Activated naive CD4-positive, alpha-beta T cell treated with anti-CD3 and anti-CD28 coated beads, Interleukin-2, amount 50 U/mL, for 16 hours (primary cell): ENCODE measurements at places on chromosomes 16 and 17.

- DNase-seq, result no peak
Measured at GRCh38 chr16:50323335-50324011, 45.3 kb downstream of the BRD7 start.

DNA sequence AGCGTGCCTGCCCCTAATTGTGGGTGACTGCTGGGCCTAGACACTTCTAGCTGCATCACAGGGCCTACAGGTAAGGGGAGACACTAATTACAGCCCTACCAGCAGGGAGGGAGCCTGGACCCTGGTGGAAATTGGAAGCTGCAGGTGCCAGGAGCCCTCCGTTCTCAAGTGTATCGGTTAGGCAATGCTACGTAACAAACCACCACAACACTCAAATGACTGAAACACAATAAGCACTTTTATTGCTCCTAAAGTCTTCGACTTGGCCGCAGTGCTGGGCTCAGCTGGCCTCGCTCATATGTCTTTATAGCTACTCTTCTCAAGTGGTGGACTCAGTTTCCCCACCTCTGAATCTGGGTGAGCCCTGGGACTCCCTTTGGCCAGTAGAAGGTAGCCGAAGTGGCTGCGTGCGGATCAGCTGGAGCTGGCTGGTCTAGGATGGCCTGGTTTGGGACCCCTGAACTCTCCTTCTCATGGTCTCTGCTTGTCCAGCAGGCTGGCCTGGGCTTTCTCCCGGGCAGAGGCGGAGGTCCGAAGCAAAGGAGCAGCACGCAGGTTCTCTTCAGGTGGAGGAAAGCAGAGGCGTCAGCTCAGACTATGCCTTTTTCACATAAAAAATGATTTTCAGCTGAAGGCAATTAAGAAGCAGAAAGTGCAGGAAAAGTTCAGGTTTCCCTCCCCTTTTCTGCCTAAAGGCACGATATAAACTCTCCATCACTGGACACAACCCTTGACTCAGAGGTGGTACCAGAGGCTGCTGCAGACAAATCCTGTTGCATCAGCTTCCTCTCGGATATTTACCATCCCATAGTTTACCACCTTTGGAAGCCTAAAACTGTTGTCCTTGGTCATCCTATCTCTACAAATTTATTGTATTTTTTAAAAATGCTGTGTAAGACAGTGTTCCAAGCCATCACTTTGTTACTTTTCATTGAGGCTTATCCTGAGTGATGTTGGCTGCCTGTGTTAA is 8.7 kb upstream of the TMEM170A start:
- no peak for DNase-seq

DNA sequence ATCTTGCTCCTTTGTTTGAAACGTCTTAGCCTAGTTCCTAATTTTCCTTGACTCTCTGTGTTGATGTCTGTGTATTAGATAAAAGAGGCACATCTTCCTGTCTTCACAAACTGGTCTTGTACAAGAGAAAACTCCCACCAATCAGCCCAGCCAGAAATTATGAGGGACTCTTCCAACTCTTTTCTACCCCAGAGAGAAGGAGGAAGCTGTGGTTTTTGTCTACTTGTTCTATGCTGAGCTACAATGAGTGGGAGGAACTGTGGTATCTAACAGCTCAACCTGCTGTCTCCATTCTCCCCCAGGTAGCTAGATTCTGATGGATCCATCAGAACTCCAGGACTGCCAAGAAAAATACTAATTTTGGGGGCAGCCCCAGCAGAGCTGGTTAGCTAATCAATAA is 392.5 kb downstream of the HS3ST3B1 start:
- no peak for DNase-seq

GRCh38 chr16:53123747-53124146 is 69.0 kb downstream of the CHD9 start:
- DNase-seq, result no peak

GRCh38 chr17:42311240-42312034 is 23.1 kb downstream of the STAT5A start:
- no peak for DNase-seq

GRCh38 chr16:1781758-1782407 is 488 bp downstream of the SPSB3 start:
- peak; percentile 46 for DNase-seq

GRCh38 chr16:59545721-59546120 is 811.6 kb upstream of the GOT2 start:
- no peak for DNase-seq

DNA sequence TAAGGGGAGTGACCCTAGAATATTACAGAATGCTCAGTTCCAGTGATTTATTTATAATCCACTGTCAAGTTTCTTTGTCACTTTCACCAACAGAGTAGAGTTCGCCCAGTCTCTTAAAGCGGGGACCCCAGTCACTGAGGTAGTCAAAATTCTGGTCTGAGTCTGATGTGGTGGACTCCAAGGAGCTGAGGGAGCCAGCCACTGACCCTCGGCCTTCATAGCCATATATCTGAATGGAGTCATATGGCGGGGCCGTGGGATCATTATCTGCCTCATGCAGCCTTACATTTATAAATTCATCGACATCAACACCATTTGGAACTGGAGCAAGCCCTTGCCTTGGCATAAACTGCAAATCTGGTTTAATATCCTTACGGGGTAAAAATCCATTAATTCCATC is 382.7 kb downstream of the CDH8 start:
- no peak for DNase-seq

DNA sequence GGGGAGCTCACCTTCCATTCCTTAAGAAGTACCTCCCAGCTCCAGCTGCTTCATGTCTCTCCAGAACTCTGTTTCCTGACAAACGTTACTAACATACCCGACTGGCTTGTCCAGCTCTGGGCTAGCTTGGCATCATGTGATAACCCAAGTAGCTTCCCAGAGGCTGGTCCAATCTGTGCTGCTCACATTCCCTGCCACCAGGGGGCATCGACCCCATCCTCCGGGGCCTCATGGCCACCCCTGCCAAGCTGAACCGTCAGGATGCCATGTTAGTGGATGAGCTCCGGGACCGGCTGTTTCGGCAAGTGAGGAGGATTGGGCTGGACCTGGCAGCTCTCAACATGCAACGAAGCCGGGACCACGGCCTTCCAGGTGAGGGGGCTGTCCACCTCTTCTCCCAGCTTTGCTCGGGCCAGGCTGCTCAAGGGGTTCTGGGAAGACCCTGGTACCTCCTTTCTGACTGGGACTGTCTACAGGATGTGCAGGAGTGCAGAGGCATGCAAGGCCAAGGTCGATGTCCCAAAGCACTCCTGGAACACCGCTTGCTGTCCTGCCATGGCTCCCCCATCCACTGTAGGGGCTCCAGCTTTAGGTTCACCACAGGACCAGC is 7.6 kb downstream of the EPX start:
- DNase-seq, result peak; percentile 58

GRCh38 chr17:51015145-51015558 is 105.5 kb downstream of the SPAG9 start:
- no peak for DNase-seq

DNA sequence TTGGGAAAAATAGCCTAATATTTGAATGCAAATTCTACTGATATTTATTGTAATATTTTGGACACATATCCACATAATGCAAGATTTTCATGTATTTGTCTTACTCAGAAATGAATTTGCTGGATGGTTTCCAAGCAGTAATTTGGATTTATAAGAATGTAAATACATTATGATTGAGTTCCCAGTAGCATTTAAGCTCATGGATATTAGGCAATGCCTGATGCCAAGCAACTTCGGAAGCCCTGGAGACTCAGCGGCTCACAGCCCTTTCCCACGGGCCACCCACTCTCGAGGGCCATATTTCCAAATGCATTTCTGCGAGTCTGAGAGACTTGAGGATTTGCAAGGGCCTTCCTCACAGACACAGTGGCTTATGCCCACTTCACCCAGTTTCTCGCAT is 62.1 kb upstream of the MYOCD start:
- DNase-seq, result no peak

- DNase-seq, result no peak
Measured at GRCh38 chr17:42519546-42520491, 16.2 kb upstream of the NAGLU start.

DNA sequence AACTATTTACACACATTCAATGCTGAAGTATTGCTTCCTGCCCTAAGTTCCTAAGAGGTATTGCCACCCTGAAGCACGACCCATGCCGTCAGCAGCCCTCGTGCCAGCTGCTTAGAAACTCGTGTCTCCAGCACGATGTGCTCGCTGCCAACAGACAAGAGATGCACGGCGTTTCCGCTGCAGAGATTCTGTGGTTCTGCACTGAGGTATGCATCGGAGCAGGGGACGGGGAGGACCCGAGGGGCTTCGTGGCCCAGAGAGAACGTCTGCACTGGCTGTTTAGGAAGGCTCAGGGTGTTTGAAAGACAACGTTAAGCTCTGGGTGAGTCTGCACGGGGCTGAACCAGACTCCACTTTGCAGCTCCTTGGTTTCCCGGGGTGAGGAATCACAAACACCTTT is 82.7 kb upstream of the CREBBP start:
- DNase-seq, result no peak

- DNase-seq, result no peak
Measured at GRCh38 chr17:37089956-37090355, 141.2 kb downstream of the AATF start.

- DNase-seq, result no peak
Measured at GRCh38 chr16:2768403-2769089, 8.5 kb downstream of the ELOB start.

- DNase-seq, result no peak
Measured at GRCh38 chr16:26710450-26710849, 356.3 kb upstream of the C16orf82 start.

DNA sequence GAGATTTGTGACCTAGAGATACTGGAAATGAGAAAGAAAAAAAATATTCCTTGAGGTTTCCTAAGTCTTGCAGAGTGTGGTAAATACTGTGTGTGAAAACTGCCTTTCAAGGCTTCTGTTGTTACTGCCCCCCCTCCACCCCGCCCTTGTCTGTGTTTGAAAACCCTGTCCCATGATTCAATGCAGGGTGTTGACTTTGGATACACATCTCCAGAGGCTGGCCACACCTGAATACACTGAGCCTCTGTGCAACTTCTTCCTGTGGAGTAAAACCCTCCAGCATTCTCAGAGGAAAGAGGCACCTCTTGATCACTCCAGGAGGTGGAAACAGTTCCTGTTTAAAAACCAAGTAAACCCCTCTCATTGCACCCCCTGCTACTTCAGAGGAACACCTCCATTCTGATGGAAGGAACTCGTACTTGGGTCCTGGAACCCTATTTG is 123.0 kb upstream of the CACNG5 start:
- DNase-seq, result no peak

DNA sequence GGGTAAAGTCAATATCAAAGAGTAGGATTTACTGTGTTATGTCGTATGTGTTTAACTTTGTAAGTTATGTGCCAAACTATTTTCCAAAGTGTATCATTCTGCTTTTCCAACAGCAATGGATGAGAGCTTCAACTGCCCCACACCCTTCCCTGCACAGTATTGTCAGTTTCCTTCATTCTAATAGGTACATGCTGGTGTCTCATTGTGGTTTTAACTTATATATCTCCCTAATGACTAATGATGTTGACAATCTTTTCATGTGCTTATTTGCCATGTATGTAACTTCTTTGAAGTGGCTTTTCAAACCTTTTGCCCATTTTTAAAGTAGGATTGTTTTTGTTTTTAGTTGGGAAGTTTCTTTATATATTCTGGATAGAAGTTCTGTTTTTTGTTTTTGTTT is 3.8 kb downstream of the DDX19B start:
- no peak for DNase-seq

GRCh38 chr16:83653785-83654184 is 154.0 kb upstream of the HSBP1 start:
- DNase-seq, result no peak

DNA sequence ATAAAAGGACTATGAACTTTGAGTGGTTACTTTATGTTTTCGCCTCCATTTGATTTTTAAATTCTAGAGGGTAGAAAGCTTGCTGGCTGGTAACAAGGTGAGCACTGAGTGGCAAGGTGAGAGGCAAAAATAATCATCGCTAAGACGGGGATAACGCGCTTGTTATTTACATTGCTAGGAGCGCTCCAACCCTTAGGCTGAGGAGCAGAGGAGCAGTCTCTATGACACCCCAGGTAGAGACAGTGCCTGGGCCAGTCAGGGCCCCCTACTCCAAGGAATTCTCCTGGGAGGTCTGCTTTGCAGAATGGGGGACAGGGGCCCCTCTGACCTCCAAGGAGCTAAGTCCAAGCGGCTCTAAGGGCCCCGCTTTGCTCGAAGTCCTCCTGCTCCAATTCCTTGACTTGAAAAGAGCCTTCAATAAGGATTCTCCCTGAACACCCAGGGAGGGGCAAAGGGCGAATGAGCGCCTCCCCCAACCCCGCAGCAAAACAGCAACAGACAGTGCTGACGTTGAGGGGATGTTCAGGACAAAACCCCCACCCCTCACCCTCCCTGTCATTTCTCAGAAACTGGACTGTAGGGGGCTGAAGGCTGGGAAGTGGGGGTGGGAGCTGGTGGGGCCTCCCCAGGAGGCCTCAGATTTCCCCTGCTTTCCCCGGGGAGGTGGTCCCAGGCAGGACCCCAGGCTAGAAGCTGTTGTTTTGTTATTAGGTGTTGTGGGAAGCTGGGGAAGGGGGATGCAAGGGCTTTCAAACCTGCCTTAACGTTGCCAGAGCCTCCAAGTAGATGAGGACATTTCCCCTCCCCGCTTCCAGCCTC is 10.2 kb upstream of the FOXF1 start:
- DNase-seq, result no peak

DNA sequence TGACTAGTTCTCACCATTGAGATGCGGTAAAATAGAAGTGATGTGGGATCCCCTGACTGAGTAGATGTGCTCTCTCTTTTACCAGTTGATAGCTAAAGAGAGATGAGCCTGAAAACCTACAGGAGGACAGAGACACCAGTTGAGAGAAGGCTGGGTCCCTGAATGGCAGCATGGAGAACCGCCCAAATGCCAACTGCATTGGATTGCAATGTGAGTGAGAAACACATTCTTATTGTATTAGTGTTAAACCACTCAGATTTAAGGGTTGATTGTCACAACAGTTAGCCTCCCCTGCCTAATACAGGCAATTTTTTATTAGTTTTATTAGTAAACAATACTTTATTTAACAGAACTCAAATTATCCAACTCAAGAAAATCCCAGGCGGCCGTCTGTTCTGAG is 61.2 kb downstream of the SPACA3 start:
- DNase-seq, result no peak

DNA sequence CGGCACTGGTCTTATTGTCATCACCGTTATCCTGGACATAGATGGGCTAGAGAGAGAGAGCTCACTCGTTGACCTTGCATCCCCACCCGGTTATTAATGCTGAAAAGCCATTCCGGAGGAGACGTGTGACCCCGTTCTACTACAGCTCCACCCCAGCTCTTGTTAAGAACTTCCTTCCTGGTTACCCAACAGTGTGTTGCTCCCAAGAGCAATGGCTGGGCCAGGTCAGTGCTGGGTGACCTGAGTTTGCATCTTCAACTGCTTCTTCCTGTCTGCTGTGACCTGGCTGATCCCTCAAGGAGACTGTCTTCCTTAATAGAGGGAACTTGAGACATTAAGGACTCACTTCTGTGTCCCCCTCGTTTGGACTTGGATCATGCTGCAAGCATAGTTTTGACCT is 96.1 kb upstream of the SDK2 start:
- DNase-seq, result no peak

GRCh38 chr17:48246612-48247011 is 139.0 kb downstream of the SNX11 start:
- no peak for DNase-seq
